ENCODE measurements at places on chromosomes 3 and 15.

DNA sequence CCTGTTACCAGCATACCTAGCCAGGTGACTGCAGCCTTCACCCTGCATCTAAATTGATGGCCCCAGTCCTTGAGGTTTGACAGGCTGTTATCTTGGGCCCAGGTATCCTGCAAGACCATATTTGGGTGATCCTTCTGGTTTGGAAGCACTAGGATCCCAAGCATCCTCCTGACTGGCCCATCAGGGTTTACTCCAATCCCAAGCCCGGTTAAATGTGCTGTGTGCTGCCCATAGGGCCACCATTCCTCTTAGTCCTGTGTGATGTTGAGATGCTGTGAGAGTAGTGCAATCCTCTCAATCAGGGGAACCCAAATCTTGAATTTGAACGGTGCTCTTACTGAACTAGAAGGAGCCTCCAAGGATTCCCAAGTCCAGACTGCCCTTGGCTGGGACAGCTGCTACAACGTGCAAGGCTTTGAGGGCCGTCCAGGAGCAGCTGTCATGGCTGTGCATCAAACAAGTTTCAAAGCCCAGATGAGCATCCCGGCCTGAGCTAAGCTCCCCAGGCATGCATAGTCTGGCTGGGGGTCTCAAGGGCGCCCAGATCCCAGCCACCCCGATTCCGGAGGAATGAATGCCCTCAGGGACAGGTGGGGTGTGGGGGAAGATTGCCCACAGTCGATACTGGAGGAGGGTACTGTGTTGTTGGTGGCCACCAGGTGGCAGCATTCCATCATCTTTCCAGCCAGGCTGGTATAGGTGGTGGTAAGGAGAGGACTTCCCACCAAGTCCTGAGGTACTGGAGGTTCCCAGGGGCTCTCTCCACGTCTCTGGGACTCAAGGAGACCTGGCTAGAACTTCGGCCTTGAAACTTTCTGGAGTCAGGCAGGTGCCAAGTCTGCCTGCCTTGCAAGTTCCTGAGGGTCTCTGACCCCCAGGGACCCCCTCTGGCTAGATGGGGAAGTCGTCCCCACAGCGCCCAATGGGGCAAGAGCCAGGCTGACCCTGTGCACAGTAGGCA lies 32.6 kb downstream of the RBM5 start:
- DNase-seq, result peak; percentile 51

- DNase-seq, result no peak
These were observed 64.5 kb downstream of the CGNL1 start for GRCh38 chr15:57440799-57441198.

GRCh38 chr15:46301291-46301690 lies 666.5 kb downstream of the SQOR start:
- DNase-seq, result no peak

GRCh38 chr3:141849056-141849815 lies 27.2 kb upstream of the ATP1B3 start:
- no peak for DNase-seq

- DNase-seq, result no peak
These were observed 196.3 kb downstream of the DTWD1 start for GRCh38 chr15:49817100-49817499.

- no peak for DNase-seq
These were observed 292.8 kb downstream of the BCHE start for GRCh38 chr3:165544432-165544831.

- DNase-seq, result no peak
These were observed 8.4 kb downstream of the ARL6 start for GRCh38 chr3:97772926-97773325.

DNA sequence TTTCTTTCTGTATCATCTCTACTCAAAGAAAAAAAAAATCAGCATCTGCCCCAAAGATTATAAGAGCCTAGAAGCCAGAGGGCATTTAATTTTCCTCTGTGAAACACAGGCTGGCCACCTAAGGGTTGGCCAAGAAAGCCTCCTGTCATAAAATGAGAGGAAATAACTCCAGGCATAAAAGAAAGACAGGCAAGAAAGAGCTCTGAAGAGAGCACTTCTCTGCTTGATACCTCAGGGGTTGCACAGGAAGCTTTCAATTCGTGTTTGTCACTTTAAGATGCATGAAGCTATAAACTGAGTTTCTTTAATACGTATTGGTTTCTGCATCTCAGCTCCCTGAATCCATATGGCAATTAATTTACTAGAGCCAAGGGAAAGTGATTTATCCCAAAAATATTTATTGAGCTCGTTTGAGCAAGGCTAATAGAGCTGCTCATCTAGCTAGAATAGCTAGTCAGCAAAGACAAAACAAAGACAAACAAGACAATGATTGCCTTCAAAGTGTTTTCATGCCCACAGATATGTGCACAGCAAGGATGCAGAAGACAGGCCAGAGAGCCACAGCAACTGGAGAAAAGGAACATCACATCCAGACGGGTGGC lies 35.5 kb downstream of the ATP8B4 start:
- no peak for DNase-seq

DNA sequence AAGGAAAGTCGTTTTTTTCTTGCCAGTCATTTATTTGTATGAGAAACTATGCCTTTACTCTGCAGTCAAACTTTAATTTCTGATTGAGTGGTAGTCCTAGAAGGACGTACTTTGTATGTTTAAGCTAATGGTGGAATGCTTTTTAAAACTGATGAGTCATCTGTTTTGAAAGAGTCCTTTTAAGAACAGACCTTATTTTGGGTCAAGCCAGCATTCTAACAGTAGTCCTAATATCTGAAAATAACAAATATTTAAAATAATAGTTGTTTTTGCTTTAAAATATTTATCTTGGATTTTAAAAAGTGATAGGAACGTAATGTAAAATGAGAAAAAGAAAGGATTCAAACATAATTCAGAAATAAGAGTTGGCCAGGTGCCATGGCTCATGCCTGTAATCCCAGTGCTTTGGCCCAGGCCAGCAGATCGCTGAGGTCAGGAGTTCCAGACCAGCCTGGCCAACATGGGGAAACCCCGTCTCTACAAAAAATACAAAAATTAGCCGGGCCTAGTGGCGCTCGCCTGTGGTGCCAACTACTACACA lies 1.3 kb upstream of the LRRC58 start:
- no peak for DNase-seq

- no peak for DNase-seq
These were observed 22.6 kb downstream of the ISL2 start for GRCh38 chr15:76359152-76359551.

GRCh38 chr15:74727727-74728126 lies 2.4 kb upstream of the CYP1A1 start:
- no peak for DNase-seq

DNA sequence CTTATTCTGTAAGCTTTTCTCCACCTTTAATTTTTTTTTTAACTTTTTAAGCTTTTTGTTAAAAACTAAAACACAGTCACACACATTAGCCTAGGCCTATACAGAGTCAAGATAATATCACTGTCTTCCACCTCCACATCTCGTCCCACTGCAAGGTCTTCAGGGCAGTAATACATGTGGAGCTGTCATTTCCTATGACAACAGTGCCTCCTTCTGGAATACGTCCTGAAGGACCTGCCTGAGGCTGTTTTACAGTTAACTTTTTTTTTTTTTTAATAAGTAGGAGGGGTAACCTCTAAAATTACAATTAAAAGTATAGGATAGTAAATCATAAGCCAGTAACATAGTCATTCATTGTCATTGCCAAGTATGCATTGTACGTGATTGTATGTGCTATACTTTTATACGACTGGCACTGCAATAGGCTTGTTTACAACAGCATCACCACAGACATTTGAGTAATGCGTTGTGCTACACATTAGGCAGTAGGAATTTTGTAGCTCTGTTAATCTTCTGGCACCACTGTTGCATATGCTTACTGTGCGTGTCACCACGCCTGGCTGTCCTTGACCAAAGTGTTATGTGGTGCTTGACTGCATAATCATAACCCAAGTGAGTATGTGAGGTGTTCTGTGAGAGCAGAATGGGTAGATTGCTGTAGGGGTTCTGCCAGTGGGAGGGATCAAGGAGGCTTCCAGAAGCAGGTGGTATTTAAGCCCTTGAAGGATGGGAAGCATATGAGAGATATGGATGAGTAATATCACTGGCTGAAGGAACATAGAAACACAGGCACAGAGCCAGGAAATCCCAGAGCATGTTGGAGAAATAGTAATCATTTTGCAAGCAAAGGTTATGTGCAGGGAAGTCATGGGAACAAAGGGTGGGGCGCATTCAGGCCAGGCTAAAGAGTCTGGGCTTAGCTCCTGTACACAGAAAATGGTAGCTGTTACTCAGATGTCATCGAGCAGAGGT lies 18.3 kb downstream of the FBXO22 start:
- no peak for DNase-seq

GRCh38 chr3:23938688-23939087 lies 6.4 kb upstream of the NR1D2 start:
- DNase-seq, result no peak

DNA sequence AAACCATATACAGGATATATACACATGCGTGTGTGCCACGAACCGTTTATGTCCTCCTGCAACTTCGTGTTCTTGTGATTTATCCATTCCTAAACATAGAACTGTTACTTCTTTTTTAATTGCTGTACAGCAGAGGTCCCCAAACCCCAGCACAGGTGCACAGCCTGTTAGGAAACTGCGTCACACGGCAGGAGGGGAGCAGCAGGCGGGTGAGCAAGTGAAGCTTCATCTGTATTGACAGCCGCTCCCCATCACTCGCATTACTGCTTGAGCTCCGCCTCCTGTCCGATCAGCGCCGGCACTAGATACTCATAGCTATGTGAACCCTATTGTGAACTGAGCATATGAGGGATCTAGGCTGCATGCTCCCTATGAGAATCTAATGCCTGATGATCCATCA lies 34.9 kb upstream of the NRROS start:
- no peak for DNase-seq

DNA sequence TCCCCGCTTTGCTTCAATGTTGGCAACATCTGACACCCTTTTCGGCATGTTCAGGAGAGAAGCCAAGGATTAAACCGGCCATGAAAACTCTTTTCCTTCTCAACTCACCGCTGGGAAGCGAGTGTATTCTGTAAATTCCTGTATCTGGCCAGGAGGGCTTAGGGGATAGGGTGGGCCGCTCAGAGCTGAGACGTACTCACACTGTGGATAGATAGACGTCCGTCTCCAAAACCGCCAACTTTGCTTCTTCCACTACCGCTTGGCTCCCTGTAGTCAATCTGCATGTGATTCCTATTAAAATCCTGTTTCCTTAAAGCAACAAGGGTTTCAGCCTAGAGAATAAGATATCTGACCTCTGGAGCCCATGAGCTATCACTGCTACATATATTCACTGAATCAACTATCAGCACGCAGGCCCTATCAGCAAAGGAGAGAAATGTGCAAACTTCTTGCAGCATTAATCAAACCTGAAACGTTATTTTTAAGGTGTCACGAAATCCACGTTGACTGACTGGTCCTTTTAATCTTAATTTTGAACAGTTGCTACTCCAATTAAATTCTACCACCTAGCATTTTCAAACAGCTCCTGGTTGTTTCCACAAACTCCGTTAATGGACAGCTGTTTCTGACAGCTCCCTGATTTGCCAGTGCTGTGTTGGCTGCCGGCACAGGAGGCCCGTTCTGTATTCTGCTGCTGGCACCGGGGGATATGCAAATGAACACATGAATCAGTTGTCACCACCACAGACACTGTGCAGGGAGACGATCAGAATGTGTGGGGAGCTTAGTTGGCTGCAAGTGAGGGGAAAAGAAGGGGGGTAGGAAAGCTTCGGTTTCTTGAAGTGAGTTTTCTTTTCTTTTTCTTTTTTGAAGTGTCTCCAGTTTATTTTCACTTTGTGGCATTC lies 438.9 kb upstream of the ARRDC4 start:
- DNase-seq, result no peak

DNA sequence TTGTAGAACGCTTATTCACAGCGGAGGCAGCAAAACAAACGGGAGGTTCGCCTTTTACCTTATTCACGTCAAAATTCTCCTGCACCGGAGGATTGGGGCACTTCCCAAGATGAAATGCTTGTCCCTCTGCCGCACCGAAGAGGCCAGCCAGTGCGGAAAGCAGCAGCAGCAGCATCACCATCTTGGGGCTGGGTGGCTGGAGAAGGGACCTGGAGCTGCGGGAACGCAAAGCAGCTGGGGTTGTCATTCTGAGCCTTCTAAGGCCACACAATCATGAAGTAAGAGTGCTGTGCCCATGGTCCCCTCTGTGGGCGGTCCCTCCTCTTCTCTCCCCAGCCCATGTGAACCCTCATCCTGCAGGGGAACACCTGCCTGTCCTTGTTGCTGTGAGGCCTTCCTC lies 4.5 kb downstream of the APOD start:
- no peak for DNase-seq

DNA sequence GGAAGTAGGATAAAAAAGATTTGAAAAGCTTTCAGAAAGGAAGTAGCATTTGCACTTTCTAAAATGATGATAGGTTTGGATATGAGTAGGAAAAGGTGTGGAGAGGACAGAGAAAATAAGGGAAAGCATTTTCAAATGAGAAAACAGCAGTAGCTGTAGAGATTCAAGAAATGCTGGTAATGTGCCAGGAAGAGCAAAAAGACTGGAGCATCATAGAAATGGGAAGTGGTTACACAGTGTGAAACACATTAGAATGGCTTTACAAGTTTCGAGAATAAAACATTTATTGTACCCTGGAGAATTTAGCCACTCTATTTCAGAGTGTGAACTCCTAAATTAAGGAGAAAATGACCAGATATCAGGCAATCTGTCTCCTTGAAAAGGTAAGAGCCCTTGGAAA lies 108.3 kb upstream of the CHL1 start:
- no peak for DNase-seq

DNA sequence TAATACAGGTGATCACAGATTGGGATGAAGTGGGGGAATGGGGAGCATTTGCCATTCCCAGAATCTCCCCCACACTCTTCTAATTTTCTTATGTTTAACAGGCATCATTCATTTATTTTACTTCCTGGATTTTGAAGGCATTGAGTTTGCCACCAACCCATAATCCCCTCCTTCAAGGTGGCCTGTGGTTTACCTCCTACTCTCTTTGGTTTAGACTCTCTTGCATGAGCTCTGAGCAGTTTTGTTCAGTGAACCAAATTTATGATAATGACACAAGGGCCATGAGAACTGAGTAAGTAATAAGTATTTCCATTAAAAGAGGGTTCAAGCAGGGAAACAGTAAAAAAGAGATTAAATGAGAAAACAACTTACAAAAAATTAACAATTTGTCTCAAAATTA lies 703.1 kb upstream of the CFAP20DC start:
- DNase-seq, result no peak

GRCh38 chr15:73962433-73962832 lies 29.7 kb downstream of the STOML1 start:
- no peak for DNase-seq

GRCh38 chr3:182116386-182116785 lies 404.7 kb downstream of the SOX2 start:
- DNase-seq, result no peak
